ENCODE measurements at places on chromosomes 7 and 10. TPM values are rescaled to one million over a fixed set of nuclear protein-coding genes. Genes with fewer than 3 reads are reported as not detected.

Gene RAB19
- total RNA-seq: not detected

GRCh38 chr10:19620811-19621210 lies 195.4 kb upstream of the PLXDC2 start:
- no peak for DNase-seq

DNA sequence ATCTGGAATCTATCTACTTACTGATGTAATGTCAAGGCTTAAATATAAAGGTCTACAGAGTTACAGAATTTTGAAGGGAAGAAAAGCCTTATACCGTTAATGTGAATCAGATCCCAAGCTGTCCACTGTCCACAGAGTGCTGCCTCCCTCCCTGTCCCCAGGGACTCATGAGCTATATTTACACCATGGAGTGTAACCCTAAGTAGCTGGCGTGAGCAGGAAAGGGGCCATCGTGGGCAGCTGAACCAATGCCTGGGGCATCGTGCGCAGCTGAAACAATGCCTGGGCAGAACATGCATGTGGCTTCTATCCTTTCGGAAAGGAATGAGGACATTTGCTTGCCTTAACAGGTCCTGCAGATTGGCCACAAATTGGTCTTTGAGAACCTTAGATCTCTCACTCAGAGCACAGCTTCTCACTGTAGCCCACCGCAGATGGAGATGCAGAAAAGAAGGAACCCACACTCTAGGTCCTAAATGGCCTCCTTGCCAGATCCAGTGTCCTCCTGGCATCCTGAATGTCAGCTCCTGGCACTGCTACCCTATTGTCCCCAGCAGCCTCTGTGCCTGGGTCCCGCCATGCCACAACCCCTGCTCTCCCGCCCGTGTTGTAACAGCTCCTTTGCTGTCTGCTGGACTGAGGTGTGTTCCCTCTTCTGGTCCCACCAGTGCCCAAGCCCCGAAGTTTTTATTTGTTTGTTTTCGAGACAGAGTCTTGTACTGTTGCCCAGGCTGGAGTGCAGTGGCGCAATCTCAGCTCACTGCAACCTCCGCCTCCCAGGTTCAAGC lies 30.3 kb downstream of the CCDC3 start:
- no peak for DNase-seq

DNA sequence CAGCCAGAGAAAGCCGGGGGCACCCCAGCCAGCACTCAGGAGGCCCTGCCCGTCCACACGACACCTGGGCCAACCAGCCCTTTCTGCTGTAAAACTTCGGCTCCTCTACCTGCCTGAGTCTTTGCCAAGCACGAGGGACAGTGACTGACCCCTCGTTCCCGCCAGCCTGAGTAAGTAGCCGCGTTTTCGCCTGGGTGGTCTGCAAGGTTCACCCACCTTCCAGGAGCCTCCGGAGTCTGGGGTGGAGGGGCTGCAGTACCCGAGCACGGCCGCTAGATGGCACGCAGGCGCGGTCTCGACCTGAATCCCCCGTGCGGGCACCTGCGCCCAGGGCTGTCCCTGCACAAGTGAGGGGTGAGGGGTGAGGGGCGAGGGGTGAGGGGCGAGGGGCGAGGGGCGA lies 192.7 kb downstream of the PTPRN2 start:
- no peak for DNase-seq
